Chondrocyte (in vitro differentiated cells): ENCODE measurements at places on chromosomes 2 and 18. TPM values are rescaled to one million over a fixed set of nuclear protein-coding genes. Genes with fewer than 3 reads are reported as not detected.

DNA sequence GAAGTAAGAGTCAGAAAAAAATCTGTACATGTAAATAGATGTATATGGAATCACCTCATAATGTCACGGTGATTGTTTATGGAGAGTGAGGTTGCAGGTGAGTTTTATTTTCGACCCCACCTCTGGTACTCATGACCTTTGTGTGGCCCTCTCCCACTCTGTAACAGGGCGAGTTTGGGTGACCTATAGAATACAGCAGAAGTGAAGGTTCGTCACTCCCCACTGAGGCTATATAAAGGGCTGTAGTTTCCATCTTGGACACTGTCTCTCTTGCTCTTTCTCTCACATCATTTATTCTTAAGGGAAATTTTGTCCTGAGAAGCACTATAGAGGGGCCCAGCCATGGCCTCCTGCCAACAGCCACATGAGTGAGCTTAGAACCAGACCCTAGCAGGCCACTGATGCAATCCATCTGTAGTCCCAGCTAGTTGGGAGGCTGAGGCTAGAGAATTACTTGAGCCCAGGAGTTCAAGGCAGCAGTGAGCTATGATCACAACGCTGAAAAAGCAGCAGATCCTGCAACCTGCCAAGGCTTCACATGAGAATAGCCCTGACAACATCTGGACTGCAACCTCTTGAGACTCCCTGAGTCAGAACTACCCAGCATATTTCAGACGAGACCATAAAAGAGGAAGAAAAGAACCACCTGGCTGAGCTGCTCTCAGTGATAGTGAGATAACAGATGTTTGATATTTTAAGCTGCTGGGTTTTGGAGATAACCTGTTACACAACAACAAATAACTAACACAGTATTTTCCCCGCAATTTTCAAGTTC lies 74.3 kb upstream of the SLC1A4 start:
- H3K4me3 ChIP-seq, result no peak overlapping the region
- peak overlapping the region; percentile 53 for H3K27ac ChIP-seq
- H3K4me1 ChIP-seq, result peaks cover 19% of the 10 kb centered on the region
- H3K27me3 ChIP-seq, result no peaks in the 10 kb centered on the region
- no peaks in the 10 kb centered on the region for H3K36me3 ChIP-seq

IL1RL1 gene
- not detected in 3 replicates for total RNA-seq

- DNase-seq, result no peak
- H3K36me3 ChIP-seq, result peaks cover 15% of the 10 kb centered on the region
- no peak overlapping the region for H3K27ac ChIP-seq
- H3K27me3 ChIP-seq, result no peaks in the 10 kb centered on the region
Observed at GRCh38 chr2:119788752-119789151, 29.0 kb downstream of the PTPN4 start.

DNA sequence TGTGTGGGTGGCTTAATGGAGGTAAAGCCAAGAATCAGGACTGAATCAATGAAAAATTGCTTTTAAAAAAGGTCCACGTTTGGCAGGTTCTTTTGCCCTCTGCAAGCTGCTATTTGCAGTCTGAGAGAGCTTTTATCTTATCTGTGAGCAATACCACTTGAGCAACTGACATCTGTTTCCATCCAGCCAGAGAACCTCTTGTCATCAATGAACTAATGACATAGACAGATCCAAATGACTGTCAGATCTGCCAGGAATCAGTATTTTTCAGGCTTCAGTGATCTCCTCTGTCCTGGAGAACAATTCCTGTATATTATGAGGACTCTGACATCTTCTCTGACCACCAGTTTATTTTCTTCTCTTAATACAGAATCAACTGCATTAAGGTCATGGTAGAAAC lies 608.1 kb downstream of the LRP1B start:
- H3K27me3 ChIP-seq, result no peaks in the 10 kb centered on the region
- H3K36me3 ChIP-seq, result no peaks in the 10 kb centered on the region
- DNase-seq, result no peak
- H3K4me3 ChIP-seq, result no peak overlapping the region
- H3K27ac ChIP-seq, result no peak overlapping the region

- no peaks in the 10 kb centered on the region for H3K4me1 ChIP-seq
- peaks cover 7% of the 10 kb centered on the region for H3K27me3 ChIP-seq
- no peak for DNase-seq
- peaks cover 1% of the 10 kb centered on the region for H3K36me3 ChIP-seq
- no peak overlapping the region for H3K27ac ChIP-seq
Observed at GRCh38 chr2:95375532-95376150, 26.9 kb upstream of the FAHD2A start.

- peaks cover 3% of the 10 kb centered on the region for H3K36me3 ChIP-seq
- no peak for DNase-seq
- peak overlapping the region; percentile 40 for H3K4me3 ChIP-seq
- peaks cover 54% of the 10 kb centered on the region for H3K27me3 ChIP-seq
Observed at GRCh38 chr2:131425231-131425941, 50.5 kb upstream of the TUBA3D start.

GRCh38 chr2:9950521-9951271 lies 797 bp upstream of the GRHL1 start:
- H3K36me3 ChIP-seq, result no peaks in the 10 kb centered on the region
- H3K4me1 ChIP-seq, result peaks cover 5% of the 10 kb centered on the region

GRCh38 chr18:43914018-43914417 lies 636.7 kb upstream of the SYT4 start:
- no peaks in the 10 kb centered on the region for H3K36me3 ChIP-seq
- DNase-seq, result no peak
- no peak overlapping the region for H3K27ac ChIP-seq
- no peaks in the 10 kb centered on the region for H3K27me3 ChIP-seq
- no peak overlapping the region for H3K4me3 ChIP-seq

GRCh38 chr18:46321955-46322354 lies 217.8 kb downstream of the HAUS1 start:
- no peaks in the 10 kb centered on the region for H3K36me3 ChIP-seq
- H3K4me3 ChIP-seq, result no peak overlapping the region
- H3K27me3 ChIP-seq, result peaks cover 2% of the 10 kb centered on the region

TMEM247 gene
- total RNA-seq, result not detected in 3 replicates

ZBTB14 gene
- total RNA-seq, result 11.9 to 14.3 TPM (median 12.9 TPM) in 3 replicates

- DNase-seq, result no peak
- peaks cover 76% of the 10 kb centered on the region for H3K27me3 ChIP-seq
- H3K36me3 ChIP-seq, result peaks cover 1% of the 10 kb centered on the region
- H3K27ac ChIP-seq, result no peak within 1 kb of the TSS
- peaks cover 10% of the 10 kb centered on the region for H3K4me1 ChIP-seq
- H3K4me3 ChIP-seq, result peak within 1 kb of the TSS; percentile 70
Observed at GRCh38 chr2:134718817-134719814, at the start of gene TMEM163. Gene TMEM163 (minus strand): TSS chr2:134719000.

DNA sequence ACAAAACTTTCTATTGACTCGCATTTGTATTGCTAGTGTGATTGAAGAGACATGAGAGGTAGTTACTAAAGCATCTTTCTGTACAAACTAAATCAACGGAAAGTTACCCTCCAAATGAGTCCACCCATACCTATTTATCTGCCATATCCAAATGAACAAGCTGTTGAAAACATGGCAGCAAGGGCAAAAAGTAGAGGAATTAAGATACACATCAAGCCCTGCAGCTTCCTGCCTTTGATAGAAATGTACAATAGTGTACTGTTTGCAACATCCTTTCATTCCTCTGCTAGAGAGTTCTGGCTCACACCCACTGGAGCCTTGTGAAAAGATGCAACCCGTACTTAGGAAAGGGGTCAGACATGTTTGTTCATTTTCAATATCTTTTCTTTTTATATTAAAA lies 122.5 kb downstream of the ERBB4 start:
- no peak overlapping the region for H3K4me3 ChIP-seq
- DNase-seq, result no peak
- H3K27me3 ChIP-seq, result no peaks in the 10 kb centered on the region
- no peak overlapping the region for H3K27ac ChIP-seq
- H3K4me1 ChIP-seq, result no peaks in the 10 kb centered on the region
- H3K36me3 ChIP-seq, result no peaks in the 10 kb centered on the region

GRCh38 chr2:46023165-46023854 lies 273.9 kb upstream of the EPAS1 start:
- H3K27ac ChIP-seq, result no peak overlapping the region
- no peak overlapping the region for H3K4me3 ChIP-seq
- H3K4me1 ChIP-seq, result no peaks in the 10 kb centered on the region

GRCh38 chr2:237669628-237670392 lies 42.4 kb downstream of the LRRFIP1 start:
- no peaks in the 10 kb centered on the region for H3K27me3 ChIP-seq
- H3K27ac ChIP-seq, result peak overlapping the region; percentile 96
- no peak for DNase-seq
- H3K36me3 ChIP-seq, result peaks cover 7% of the 10 kb centered on the region

AFF3 gene
- 113 to 172 TPM (median 127 TPM) in 3 replicates for total RNA-seq

DNA sequence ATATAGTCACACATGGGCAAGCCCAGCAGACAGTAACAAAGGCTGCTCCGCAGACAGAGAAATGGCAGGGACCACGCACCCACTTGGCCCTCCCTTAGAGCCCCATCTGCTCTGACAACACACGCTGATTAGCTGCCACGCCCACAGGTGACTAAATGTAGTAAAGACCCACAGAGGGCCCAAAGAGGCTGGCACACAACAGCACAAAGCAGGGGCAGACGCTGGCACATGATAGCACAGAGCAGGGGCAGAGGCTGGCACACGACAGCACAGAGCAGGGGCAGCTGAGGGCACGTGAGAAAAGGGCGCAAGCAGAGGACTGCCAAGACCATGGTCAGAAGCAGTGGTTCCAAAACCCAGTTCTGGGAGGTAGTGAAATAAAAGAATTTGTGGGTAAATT lies 10.6 kb downstream of the AFG3L2 start:
- H3K4me3 ChIP-seq, result no peak overlapping the region
- H3K4me1 ChIP-seq, result peaks cover 16% of the 10 kb centered on the region
- H3K36me3 ChIP-seq, result peaks cover 17% of the 10 kb centered on the region
- no peak for DNase-seq
- H3K27ac ChIP-seq, result no peak overlapping the region

DNA sequence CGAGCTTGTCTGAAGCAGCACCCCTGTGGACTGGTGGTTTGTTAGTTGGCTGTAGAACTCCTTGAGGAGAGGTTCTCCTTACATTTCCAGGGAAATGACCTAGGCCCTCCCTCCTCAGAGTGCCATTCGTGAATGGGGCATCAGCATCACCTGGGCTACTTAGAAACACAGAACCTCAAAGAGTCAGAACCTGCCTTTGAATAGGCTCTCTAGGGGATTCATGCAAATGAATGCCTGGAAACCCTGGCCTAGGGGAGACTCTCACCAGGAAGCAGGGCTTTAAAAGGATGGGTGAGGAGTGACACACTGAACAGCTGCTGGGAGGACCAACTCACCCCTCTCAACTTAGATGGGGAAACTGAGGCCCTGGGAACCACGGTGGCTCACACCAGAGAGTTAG lies 2.1 kb upstream of the MOCOS start:
- no peaks in the 10 kb centered on the region for H3K36me3 ChIP-seq
- peaks cover 40% of the 10 kb centered on the region for H3K4me1 ChIP-seq
- H3K4me3 ChIP-seq, result no peak overlapping the region
- H3K27ac ChIP-seq, result no peak overlapping the region

NCOA1 gene
- total RNA-seq, result 20.1 to 20.3 TPM (median 20.2 TPM) in 3 replicates

DES gene
- total RNA-seq, result 0.70 to 19.8 TPM (median 15.5 TPM) in 3 replicates

FOXD4L1 gene
- 0.44 TPM in 1 of 3 replicates, not detected in the others for total RNA-seq

GRCh38 chr2:166671235-166671634 lies 177.2 kb upstream of the SCN7A start:
- H3K4me3 ChIP-seq, result no peak overlapping the region
- no peaks in the 10 kb centered on the region for H3K36me3 ChIP-seq
- peaks cover 1% of the 10 kb centered on the region for H3K4me1 ChIP-seq
- DNase-seq, result no peak
- H3K27me3 ChIP-seq, result peaks cover 2% of the 10 kb centered on the region

GRCh38 chr18:24818441-24818840 lies 358.0 kb downstream of the HRH4 start:
- H3K4me1 ChIP-seq, result no peaks in the 10 kb centered on the region
- no peak overlapping the region for H3K4me3 ChIP-seq
- DNase-seq, result no peak
- peaks cover 4% of the 10 kb centered on the region for H3K27me3 ChIP-seq
- H3K36me3 ChIP-seq, result no peaks in the 10 kb centered on the region

DNA sequence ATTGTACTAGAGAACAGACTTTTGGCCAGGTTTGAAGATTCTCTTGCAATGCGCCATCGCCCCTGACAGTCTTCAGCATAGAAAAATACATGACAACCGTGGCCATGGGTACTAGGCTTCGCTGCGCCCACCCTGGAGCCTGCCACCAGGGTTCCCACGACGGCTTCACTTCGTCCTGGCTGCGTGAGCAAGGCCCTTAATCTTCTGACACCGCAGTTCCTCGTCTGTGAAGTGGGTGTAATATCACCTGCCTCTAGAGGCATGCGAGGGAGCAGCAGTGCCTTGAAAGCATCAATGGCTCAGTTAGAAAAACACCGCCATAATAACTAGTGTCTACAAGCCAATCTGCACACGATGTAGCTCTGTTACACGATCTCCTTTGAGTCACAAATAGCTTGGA lies 175.2 kb upstream of the HS6ST1 start:
- H3K4me3 ChIP-seq, result no peak overlapping the region
- H3K27ac ChIP-seq, result no peak overlapping the region
- no peak for DNase-seq
- no peaks in the 10 kb centered on the region for H3K27me3 ChIP-seq
- peaks cover 2% of the 10 kb centered on the region for H3K4me1 ChIP-seq

DNA sequence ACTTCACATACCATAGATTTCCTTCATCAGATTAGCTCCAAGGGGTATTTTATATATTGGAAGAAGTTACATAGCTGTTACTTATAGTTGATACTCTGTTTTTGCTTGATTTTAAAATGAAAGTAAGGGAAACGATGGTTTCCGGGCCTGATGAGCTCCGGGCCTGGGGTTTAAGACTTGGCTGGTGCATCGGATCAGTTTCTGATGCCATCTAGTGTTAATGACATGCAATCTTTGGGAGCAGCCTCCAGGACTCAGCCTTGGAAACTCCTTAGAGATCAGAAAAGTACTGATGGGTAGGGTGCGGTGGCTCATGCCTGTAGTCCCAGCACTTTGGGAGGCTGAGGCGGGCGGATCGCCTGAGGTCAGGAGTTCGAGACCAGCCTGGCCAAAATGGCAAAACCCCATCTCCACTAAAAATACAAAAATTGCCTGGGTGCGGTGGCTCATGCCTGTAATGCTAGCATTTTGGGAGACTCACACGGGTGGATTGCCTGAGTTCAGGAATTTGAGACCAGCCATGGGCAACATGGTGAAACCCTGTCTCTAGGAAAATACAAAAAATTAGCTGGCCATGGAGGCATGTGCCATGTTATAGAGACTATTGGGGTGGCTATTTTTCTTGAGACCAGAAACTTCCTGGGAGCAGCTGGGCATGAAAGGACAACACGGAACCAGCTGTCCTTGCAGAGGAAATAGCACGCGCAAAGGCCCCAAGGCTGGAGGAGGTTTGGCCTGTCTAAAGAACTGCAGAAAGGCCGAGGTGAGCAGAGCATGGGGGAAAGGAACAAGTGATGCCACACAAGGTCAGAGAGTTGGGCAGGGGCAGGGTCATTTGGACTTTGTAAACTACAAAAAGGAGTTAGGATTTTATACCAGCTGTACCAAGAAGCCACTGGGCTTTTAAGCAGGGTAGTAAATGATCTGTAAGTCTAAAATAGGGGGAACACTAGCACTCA lies 46.9 kb upstream of the CNOT11 start:
- DNase-seq, result no peak
- H3K36me3 ChIP-seq, result peaks cover 2% of the 10 kb centered on the region
- H3K4me3 ChIP-seq, result peak overlapping the region; percentile 54
- peak overlapping the region; percentile 83 for H3K27ac ChIP-seq
- H3K27me3 ChIP-seq, result no peaks in the 10 kb centered on the region

RNF125 gene
- total RNA-seq, result 0.51 to 0.87 TPM (median 0.60 TPM) in 3 replicates

SCYGR4 gene
- total RNA-seq, result not detected in 3 replicates

HOXD8 gene
- not detected in 3 replicates for total RNA-seq
